Amygdala (tissue), 56 donors: ENCODE measurements at places on chromosomes 1 and 21.
A peak's percentile ranks its signal among the peaks of the same experiment; 100 is the strongest.

GRCh38 chr1:83497563-83497962 is 501.4 kb downstream of the TTLL7 start:
- no peak for DNase-seq

- no peak for DNase-seq
Measured at GRCh38 chr21:15562748-15563147, 167.0 kb upstream of the USP25 start.

DNA sequence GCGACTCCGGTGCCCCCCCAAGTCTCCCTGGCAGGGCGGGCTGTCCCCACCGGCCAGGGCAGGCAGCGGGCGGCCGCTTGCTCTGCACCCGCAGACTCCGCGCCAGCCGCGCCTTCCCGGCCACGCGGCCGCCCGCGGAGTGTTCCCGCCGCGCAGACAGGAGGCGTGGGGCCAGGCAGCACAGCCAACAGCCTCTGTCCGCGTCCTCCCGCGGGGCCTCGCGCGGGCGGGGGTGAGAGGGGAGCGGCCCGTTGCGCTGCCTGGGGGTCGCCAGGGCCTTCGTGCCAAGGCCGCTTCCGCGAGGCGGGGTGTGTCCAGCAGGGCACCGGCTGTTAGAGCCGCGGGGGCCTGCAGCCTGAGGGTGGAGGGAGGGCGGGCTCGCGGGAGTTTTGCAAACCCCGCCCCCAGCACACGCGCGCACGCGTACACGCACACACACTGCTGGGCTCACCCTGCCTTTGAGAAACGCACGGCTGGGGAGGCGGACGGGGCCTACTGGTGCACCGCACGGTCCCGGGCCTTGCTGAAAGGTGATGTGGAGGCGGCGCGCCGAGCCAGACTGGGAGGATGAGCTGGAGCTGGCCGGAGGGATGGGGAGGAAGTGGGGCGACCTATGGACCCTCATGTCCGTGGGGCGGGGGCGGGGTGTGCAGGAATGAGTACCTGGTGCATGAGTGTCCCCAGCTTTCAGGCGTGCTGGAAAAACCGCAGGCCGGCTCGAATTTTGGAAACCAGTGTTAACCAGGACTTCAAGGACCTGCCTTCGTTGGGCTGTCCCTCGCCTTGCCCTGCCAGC is 41.5 kb downstream of the KIAA1614 start:
- peak; percentile 59 for DNase-seq

DNA sequence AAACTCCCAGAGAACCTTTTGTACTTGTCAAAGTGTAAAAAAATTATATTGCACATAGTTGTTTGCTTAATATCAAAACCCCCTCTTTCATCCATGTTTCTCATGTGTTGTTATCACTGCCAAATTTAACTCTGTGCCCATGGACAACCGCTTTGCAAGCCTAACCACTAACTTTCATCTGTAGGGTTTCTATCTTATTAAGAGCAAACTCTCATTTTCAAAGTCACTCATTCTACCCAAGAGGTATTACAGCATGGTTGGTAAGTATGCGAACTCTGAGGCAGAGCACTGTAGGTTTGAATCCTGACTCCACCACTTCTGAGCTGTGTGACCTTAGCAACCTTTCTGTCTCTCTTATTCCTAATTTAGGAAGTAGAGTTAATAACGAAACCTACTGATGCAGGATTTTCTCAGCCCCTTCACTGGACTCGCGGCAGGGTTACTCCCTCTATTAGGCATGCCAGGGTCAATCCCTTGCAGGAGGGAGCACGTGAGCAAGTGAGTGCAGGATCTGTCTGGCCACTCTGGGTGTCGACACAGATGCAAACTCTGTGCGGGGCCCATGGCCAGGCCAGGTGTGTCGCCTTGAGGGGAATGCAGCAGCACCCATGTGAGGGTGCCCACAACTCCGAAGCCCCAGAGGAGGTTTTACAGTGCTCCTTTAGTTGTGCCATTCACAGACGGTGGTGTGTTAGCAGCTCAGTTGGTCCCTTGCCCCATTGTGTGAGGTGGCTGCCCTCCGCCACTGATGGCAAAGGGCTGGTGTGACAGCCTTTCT is 361.5 kb upstream of the ADGRL2 start:
- no peak for DNase-seq
